ENCODE measurements at places on chromosomes 12 and 14.

DNA sequence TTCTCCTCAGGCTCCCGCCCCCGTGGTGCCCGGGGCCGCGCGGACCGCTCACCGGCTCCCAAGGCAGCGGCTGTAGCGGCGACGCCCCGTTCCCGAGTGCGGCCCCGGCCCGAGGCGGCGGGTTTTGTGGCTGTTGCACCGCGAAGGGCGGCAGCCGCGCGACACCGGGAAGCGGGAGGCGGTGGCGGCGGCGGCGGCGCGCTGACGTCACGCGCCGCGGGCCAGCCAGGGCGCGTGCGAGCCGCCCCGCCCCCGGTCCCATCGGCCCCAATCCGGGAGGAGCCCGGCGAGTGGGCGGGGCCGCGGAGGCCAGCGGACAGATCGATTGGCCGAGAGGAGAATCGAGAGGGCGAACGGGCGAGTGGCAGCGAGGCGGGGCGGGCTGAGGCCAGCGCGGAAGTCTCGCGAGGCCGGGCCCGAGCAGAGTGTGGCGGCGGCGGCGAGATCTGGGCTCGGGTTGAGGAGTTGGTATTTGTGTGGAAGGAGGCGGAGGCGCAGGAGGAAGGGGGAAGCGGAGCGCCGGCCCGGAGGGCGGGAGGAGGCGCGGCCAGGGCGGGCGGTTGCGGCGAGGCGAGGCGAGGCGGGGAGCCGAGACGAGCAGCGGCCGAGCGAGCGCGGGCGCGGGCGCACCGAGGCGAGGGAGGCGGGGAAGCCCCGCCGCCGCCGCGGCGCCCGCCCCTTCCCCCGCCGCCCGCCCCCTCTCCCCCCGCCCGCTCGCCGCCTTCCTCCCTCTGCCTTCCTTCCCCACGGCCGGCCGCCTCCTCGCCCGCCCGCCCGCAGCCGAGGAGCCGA, at the start of gene YY1:
Gene YY1 (plus strand): TSS at position 726 of the 792 bp plus-strand sequence. CDS start 101 bp downstream, outside the sequence.
- DNase-seq, result peak; percentile 100

DNA sequence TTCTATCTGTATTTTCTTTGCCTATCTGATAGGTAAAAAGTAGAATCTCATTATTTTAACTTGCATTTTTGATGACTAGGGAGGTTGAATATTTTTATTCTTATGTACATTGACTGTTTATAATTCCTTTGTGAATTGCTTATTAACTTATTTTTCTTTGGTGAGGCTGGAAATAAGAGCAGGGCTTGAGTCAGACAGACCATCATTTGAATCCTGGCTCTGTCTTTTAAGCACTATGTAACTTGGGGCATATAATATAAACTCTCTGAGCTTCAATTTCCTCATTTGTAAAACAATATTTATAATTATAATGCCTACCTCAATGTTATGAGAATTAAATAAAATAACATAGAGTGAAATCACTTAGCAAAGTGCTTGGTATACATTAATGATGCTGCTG, 108.9 kb downstream of the MSRB3 start:
- DNase-seq, result no peak

DNA sequence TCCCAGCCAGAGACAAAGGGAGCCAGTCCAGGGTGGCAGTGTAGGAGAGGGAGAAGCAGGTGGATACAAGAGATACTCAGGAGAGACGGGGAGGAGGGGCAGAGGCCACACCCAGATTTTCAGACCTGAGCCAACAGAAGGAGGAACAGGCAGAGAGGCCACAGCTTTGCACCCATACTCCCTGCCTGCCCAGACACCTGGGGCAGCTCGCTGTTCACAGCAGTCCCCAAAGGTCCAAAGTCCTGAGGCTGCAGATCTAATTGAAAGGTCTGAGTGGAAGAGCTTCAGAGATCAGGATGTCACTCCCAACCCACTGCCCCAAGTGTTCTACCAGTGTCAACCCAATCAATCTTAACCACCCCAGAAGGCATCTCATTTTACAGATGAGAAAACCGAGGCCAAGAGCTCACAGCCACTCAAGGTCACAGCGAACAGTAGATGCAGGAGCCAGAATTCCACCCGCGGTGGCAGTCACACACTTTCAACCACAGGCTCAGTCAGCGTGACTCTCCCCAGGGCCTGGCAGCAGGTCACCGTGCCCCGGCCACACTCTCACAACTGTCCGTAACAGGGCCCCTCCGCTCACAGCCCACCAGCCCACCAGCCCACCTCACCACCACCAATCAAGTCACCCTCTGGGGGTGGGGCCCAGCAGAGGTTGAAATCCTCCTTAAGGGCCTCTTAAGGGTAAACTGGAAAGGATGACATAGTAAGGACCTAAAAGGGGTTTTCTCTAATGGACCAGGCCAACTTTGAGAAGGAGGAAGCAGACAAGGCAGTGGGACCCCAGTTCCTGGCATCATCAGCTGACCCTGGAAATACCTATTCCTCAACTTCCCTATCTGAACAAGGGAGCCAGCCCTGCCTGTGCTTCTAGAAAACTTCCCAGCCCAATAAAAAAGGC, 33.3 kb downstream of the ACTN1 start:
- no peak for DNase-seq

DNA sequence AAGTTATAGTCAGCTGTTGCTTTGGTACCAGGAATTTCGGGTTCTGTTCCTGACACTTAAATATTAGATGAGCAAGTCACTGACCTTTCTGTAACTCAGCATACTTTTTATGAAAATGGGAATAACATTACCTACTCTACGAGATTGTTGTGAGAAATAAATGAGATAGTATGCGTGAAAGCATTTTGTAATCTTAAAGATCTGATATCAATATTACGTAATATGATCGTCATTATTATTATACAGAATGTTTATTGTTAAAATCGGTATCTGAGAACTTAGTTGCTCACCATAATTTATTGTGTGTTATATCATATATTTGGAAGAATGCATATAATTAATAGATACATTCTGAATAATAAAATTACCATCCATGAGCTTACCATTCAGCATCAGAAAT, 6.1 kb upstream of the NECAP1 start:
- no peak for DNase-seq

DNA sequence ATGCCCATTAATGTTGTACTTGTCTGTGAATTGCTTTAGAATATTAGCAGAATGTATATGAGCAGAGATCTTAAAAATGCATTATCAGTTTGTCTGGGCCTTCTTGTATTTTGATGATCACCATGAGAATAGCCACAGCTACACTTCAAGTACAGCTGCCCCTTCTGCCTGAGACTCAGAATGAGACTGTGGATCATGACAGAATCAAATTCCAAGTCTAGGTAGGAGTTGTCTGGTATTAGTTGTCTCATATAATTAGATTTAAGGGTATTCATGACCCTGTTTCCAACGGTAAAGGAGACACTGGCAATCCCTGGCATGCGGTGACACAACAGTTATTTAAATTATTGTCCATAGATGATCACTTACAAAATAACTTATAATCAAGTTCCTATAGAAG, 18.3 kb upstream of the SMIM10L1 start:
- DNase-seq, result no peak

GRCh38 chr12:56978397-56979138, 21.2 kb upstream of the RDH16 start:
- DNase-seq, result no peak

- DNase-seq, result no peak
Observed at GRCh38 chr14:69917287-69917686, 38.1 kb downstream of the SMOC1 start.

GRCh38 chr12:104288635-104289274, 14.8 kb upstream of the EID3 start:
- DNase-seq, result peak; percentile 87

All from left ventricle myocardium superior (tissue), 1 donor.